ENCODE measurements at places on chromosomes 5 and 9.

DNA sequence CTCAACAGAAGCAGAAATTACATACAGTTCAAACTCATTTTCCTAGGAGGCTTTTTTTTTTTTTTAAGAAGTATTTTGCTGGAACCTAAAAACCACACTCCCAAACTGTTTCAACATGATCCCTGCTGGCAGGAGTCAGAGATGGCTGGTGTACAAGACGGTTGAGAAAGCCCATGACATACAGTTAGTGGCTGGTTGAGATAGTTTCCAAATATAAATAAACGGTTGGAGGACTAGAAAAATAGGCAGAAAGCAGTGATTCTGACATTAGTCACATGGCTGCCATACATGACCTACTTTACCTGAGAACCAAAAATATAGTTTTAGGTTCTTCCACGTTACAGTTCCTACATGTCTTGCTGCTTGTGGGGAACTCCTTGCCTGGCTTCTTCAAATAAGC, 31.7 kb upstream of the BASP1 start:
- DNase-seq = no peak

- no peak for DNase-seq
Observed at GRCh38 chr9:76373173-76373783, 20.9 kb downstream of the RFK start.

- no peak for DNase-seq
Observed at GRCh38 chr5:124524552-124525232, 221.7 kb downstream of the ZNF608 start.

DNA sequence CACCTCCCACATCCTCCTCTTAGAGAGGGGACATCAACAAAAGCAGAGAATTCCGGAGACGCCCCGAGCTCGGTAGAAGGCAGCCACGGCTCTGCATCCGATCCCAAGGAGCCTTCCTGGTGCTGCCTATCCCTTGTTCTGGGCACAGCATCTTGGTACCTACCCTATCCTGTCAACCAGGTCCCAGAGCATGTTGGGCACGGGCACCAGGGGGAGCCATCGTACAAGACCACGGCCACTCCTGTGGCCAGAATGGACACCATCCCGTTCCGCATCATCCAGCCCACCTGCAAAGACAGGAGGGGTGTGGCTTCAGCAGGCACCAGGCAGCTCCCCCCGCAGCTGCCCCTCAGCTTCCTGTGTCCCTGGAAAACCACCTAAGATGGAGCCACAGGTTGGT, 62.7 kb upstream of the ZNF354A start:
- peak; percentile 62 for DNase-seq

DNA sequence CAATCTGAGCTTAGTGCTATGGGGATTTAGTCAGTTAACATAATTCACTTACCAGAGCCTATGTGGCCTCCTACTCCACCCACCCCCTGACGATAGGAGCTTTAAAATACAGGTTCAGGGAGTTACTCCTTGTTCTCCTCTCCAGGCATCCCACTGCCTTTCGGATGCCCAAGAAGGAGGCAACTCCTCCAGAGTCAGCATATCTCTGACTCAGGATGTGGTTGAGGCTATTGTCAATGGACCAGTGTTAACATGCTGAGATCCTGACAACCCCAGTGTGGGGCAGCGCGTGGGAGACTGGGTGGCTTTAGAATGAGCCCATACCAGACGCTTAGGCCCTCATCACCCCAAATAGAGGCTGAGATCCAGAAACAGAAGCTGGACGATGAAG, 27.4 kb downstream of the BICD2 start:
- DNase-seq = no peak

DNA sequence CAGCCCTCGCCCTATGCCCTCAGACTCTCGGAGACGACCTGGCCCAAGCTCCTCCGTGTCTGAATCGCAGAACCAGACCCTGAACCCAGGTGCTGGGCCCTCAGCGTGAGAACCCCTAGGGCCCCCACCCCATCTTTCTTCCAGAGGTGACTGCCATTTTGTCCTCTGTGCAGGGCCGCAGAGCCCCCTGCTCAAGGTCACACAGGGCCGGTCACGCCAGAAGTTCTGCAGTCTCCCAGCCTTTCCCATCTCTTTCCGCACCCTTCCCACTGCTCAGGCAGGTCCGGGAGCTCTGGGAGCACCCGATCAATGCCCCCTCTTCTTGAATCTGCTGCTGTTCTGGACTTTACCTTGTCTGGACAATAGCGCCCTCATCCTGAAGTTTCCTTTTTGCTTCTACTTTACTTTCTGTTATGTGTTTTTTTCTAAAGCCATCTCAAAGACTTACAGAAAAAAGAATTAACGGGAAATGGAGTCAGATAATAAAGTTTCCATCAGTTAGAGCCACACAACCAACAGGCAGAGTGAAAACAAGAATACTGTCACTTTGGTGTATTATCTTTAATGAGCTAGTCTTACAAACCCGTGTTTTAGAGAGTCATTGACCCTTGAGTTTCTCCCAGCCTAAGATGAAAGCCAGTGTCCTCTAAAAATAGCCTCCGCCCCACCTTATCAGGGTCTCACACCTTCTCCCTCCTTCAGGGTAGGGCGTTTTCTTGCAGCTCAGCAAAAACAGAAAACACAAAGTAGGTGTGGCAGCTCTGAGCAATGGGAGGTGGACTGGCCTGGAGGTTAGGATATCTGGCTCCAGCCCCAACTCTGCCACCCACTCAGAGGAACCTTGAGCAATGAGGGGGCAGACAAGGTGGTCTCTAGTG, 1.8 kb downstream of the TMOD1 start:
- no peak for DNase-seq

DNA sequence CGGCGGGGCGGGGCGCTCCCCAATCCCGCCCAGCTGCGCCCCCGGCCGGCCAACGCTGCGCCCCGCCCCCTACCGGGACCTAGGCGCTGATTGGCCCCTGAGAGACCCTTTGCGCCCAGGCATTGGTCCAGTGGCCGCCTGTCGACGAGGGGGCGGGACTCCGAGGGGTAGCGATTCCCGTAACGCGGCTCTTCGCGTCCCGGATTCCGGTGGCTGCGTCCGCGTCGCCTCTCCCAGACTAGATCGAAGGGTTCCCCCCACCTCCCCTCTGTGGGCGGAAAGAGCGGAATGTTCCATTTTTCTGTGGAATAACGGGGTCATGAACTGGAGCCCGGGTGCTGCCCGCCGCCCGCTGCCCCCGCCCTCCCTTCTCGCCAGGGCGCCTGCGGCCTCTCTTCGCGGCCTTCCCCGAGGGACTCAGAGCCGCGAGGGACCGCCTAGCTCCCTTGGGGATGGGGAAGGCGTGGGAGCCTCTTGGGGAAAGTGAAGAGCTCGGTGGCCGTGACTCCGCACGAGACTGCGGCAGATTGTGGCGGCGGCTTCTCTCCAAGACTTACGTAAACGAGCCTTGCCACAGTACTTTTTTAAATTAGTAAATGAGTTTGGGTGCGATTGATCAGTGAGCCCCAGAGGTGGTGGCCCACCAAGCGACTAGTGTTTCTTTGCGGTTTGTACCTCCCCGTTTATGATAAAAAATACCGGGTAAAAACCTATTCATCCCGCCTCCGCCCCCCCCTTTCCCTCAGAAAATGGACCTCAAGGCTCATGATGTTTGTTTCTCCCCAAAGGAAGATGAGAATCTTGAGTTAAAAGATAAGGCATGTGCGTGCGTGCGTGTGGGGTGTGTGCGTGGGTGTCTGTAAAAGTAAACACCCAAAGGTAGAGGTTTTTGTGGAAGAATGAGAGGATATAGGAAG, 493 bp upstream of the IL6ST start:
- DNase-seq = peak; percentile 97
